ENCODE measurements at places on chromosomes 16 and 17.

DNA sequence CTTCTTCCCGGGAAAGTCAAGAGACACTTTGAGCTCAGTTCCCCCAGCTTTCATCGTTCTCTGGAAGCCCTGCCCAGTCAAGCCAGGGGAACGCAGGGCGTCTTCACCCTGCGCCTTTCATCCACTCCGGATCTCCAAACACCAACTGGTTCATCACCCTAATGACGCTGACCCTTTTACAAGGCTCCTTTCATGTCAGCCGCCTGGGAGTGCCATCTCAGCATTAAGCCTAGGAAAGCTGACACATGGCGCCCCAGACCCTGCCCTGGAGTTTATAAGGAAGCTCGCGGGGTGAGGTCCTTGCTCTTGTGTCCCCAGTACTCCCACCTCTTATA lies 594 bp upstream of the DNAJC7 start:
- no peak for DNase-seq

DNA sequence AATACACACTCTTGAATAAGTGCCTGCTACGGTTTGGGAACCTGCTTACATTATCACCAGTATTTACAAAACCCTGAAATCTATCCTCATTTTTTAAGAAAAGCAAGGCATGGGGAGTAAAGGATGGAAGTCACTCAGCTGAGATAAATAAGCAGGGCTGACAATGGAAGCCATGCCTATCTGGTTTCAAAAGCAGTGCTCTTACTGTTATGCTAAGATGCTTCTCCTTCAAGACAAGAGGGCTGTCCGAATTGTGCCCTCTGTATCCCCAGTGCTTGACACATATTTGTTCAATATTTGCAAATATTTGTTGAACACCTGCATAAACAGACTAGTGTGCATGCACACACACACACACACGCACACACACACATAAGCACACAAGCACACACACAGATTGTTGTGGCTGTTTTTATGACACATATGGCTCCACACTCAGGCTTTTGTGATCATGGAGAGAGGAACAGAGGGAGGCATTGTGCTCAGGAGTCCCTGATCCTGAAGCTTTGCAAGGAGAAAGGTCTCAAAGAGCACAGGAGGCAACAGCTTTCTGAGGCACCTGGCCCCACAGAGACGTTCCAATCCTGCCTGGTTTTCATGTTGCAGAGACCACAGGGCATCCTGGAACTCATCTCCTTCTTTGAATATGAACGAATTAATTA lies 401.6 kb upstream of the CDH11 start:
- DNase-seq, result no peak

- no peak for DNase-seq
These were observed 10.9 kb downstream of the COG4 start for GRCh38 chr16:70512456-70512855.

GRCh38 chr17:78735832-78736525 lies 46.1 kb downstream of the CYTH1 start:
- no peak for DNase-seq

DNA sequence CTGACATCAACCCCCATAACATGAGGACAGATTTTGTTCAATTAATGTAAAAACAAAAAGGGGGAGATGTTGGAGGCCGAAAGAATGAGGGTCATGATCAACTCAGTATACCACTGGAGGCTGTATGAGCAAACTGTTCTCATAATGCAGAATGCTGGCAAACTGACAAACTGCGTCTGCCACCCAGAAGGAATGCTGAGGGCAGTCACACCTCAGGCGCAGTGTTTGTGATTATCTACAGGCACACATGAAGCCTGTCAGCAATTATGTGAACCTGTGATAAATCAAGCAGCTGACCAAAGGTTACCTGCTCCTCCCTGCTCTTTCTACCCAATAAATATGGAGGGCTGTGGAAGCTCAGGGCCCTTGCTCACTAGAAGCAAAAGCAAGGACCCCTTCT lies 27.3 kb downstream of the CD300LG start:
- DNase-seq, result no peak

- no peak for DNase-seq
These were observed 65.0 kb downstream of the CRISPLD2 start for GRCh38 chr16:84884596-84885341.

DNA sequence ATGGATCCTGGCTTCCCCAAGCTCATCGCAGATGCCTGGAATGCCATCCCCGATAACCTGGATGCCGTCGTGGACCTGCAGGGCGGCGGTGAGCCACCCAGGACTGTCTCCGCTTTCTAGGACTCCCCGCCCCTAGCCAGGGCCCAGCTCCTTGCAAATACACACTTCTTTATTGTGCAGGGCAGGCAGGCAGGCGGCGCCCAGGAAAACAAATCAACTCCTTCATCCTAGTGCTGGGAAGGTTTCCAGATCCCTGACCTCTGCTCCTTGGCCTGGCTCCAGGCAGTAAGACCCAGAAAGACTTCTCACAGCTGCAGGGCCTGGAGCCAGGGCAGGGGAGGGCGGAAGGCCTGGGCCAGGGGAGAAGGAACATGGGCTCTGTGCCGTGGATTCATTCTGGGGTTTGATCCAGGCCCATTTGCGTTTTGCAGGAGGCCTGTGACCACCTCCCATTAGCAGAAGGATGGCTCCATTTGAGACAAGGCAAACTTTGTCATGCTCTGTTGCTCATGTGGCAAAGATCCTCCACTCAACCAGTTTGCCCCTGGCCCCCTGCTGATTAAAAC lies 6.0 kb upstream of the LPCAT2 start:
- no peak for DNase-seq

DNA sequence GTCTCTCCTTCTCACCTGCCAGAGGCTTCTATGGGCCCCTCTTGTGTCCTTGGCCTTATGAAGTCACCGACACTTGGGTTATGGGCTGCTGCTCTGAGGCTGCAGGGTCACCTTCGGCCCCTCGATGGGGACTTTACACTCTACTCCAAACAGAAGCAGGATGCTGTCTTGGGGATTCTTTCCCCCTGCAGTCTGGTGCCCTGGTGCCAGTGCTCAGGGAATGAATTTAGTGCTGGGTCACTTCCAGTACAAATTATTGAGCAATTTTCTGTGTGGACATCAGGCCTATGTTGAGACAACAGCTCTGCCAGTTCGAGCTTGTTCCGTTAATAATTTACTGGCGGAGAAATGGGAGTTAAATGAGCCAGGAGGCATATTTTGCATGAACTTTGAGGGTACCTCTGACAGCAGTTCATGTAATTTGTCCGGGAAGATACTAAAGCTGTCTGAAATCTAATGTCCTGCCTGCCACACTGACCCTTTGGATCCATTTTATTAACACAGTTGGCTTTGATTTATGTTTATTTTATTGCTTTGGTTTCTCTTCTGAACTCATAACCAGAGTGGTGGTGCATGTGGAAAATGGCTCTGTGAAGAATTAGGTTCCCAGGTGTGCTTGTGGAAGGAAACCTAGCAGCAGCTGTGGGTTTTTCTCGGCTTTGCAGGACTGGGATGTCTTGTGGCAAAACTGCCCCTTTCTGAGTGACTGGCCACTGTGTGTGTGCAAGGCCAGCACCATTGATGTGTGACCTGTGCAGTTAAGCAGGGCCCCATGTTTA lies 34.1 kb upstream of the DHX8 start:
- DNase-seq, result no peak

DNA sequence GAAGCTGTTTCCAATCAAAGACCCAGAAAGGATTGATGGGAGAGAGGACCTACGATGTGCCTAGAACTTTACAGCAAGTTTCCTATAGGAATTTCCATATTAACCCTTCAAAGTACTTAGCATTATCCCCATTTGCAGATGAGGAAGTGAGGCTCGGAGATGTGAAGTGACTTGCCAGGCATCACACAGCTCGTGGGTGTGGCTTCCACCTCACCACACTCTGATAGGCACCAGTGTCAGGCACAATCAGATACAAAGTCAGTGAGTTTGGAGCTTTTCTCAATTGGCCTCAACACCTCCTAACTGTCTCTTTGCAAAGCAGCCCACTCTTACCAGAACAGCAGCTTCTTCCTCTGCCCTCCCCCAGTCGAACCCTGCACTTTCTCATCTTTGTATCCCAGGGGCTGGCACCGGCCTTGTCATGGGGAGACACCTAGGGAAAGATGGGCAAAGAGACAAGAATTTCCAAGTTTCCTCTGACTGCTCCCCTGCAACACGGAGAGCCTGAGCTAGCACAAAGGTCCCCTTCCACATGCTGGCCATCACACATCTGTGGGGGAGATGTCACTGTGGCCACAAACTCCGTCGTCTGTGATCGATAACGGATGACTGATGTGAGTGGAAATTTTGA lies 37.4 kb upstream of the CCL1 start:
- no peak for DNase-seq

- DNase-seq, result no peak
These were observed 16.0 kb downstream of the NPTX1 start for GRCh38 chr17:80460429-80460834.

DNA sequence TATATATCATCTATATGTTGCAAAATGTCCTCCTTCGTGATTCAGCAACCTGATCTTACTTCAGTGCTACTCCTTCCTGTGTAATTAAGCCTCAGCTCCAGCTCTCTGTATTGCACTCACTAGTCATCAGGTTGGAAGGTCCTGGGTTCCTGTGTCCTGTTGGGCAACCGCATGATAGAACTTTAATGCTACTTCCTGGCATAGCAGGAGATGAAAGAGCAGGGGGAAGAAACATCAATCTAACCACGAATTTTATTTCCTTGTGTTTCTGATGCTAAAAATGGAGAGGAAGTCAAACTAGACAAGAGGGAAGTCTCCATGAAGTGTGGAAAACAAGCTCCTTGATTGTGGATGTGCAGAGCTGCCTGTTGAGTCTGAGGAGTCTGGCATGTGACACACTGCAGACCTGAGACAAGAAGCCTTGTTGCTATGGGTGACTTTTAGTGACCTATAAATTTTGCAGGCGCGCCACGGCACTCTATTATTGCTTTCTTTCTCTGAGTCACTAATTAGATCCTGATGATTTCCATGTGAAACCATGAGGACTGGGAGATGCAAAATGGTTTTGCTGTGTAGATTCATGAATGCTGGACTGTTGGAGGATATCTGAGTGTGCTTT lies 25.6 kb downstream of the IGSF6 start:
- no peak for DNase-seq

DNA sequence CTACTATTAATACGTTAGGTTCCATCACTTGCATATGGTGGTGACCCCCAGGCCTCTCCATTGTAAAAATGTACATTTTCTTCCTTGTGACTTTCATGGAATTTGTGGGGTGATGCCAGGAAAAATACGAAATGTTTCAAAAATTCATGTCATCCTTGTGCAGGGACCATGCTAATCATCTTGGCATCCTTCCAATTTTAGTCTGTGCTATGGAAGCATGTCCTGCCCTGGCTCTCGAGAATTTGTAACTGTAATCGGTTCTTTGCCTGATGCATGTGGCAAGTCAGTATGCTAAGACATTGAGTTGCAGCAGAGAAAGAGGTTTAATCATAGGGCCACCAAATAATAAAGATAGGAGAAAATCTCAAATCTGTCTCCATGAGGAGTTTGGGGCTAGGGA lies 14.3 kb upstream of the GINS3 start:
- no peak for DNase-seq

- no peak for DNase-seq
These were observed 49.8 kb downstream of the CDH1 start for GRCh38 chr16:68786685-68787418.

All from stimulated activated CD8-positive, alpha-beta memory T cell treated with anti-CD3 and anti-CD28 coated beads, Interleukin-2, amount 100 ng/mL, for 48 hours (primary cell).